ENCODE measurements at places on chromosomes 7 and 10.

DNA sequence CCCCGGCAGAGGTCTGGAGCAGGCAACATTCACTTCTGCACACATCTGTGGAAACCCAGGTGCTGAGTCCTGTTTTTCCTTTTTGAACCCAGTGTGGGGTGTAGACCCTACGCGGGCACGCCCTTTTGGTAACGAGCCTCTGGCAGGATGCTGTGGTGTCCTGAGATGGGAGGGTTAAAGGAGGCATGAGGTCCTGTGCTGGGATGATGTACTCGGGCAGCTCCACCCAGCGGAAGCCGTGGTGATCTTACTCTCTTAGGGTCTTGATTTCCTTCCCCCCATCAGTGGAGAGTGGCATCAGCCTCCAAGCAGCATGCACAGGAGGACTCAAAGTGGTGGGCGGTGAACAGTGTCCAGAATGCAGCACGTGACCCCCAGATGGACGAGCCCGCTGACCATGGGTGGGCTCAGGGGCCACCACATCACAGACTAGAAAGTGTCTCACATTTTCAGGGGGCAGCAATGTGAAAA is 148.6 kb downstream of the DNAJB6 start:
- no peak for DNase-seq

DNA sequence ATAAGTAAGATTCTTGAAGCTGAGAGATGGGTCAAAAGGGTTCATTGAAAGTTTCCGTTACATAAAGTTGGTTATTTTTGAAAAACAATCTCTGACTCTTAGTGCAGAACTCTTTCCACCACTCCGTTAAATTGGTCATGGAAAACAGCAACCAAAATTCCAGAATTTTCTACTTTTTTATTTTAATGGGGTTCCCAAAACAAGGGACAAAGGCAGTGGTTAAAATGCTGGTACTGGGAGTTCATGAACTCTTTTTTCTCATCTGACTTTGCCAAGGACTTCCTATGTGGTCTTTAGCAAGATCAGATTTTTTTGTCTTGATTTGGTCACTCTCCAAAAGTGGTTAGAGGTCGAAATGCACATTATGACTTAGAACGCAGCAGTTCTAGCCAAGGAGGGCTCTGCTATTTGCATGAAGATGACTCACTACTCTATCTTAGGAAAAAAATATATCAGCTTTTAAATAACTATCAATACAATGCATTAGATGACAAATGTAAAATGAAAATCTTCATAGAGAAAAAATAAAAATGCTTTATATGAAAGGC is 145.7 kb downstream of the REEP3 start:
- no peak for DNase-seq

GRCh38 chr10:17001297-17001744 is 128.3 kb downstream of the CUBN start:
- DNase-seq: no peak

GRCh38 chr10:5500162-5500670 is 846 bp upstream of the CALML5 start:
- DNase-seq: no peak

DNA sequence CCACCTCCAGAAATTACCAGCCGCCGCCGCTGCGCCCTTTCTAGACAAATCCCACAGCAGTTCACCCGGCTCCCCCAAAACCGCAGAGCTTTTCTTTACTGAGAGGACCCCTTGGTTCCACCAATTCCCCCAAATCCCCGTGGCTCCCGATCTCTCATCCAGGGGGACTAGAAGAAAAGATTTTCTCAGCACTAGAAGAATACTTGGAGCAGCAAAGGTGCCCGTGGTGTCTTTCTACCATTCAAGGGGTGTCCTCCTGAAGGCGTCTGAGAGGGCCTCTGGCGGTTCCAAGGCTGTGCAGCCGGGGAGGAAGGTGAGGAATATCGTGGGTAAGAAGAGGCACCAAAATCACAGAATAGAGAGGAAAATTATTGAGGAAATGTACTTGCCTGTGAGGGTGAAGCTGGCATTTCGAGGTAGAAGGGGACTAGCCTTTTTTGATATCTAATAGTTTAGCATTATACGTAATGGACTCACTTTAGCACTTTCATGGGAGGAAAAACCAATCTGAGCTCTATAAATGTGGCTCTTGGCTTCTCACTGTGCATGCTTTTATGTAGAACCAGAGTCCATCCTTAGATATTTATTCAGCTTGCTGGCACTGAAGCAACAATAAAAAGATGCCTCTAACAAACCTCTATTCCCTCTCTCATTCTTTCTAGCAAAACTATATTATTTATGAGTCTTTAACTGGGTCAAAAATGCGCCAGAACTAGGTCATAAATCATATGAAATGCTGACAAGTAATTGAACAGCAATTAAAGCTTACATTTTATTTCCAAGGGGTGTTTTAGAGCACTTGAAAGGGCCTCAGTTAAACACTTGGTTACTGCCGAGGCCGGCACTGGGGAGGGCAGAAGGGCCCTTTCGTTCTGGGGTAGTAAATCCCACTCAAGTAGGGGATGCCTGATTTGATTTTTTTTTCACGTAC is 13.8 kb upstream of the HOXA2 start:
- no peak for DNase-seq

GRCh38 chr10:121033366-121033765 is 182.2 kb downstream of the WDR11 start:
- DNase-seq: peak; percentile 14

DNA sequence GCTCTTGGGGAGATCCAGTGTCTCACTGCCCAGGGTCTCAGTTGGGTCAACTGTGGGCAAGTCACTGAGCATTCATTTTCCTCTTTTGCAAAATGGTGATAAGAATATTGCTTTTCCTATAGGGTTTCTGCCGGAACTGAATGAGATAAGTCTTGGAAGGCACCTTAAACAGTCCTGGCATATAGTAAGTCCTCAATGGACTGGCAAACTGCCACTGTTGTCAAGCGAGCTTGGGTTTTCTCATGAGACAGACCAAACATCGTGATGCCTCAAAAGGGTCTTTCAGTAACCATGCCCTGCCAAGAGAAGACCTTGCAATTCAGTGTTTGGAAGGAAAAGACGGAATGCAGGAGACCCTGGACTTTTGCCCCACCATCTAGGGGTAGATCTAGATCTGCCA is 251.5 kb downstream of the WDR11 start:
- no peak for DNase-seq
